ENCODE measurements at places on chromosomes 16 and 17.

DNA sequence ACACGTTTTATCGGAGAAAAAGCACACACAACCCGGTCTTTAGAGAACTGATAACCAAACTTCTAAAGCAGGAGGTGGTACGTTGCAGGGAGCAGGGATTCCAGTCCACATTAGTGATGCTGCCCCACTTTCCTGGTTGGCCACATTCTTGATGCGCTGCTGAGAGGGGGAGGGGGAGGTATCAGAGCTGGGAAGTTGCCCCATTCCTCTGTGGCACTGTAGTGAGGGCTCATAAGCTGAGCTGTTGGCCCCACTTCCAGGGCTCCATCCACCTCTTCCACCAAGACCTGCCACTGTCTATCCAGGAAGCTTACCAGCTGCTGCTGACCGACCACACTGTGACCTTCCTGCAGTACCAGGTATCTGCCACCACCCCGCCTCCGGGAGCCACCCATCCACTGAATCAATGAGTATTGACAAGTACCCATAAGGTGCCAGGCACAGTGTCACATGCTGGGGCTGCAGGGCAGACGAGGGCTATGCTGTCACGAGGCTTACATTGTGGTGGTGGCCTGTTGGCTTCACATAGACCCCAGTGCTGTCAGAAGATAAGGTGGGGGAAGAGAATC is 1.1 kb downstream of the TSEN54 start:
- no peak for DNase-seq

DNA sequence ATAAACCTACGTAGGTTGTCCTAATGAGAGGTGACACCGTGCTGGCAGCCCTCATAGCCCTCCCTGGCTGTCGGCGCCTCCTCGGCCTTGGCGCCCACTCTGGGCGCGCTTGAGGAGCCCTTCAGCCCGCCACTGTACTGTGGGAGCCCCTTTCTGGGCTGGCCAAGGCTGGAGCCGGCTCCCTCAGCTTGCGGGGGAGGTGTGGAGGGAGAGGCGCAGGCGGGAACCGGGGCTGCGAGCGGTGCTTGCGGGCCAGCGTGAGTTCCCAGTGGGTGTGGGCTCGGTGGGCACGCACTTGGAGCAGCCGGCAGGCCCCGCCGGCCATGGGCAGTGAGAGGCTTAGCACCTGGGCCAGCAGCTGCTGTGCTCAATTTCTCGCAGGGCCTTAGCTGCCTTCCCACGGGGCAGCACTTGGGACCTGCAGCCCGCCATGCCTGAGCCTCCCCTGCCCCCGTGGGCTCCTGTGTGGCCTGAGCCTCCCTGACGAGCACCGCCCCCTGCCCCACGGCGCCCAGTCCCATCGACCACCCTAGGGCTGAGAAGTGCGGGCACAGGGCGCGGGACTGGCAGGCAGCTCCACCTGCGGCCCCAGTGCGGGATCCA is 40.1 kb upstream of the AMZ2 start:
- no peak for DNase-seq

DNA sequence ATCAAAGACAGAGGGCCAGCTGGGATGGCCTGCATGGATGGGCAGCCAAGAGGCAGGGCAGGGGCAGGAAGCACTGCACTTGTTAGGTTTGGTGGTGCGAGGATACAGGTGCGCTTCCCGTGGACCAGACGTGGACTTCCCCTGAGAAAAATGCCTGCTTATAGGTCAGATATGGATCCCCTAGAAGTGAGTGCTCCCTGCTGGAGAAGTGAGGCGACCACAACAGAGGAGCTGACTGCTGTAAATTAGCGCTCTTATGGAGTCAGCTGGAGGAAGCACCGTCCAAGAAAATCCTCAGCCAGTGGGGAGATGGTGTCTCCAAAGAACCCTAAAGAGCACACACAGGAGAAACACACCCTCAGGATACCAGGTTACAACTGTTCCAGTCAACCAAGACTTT is 27.7 kb upstream of the CCDC182 start:
- no peak for DNase-seq

DNA sequence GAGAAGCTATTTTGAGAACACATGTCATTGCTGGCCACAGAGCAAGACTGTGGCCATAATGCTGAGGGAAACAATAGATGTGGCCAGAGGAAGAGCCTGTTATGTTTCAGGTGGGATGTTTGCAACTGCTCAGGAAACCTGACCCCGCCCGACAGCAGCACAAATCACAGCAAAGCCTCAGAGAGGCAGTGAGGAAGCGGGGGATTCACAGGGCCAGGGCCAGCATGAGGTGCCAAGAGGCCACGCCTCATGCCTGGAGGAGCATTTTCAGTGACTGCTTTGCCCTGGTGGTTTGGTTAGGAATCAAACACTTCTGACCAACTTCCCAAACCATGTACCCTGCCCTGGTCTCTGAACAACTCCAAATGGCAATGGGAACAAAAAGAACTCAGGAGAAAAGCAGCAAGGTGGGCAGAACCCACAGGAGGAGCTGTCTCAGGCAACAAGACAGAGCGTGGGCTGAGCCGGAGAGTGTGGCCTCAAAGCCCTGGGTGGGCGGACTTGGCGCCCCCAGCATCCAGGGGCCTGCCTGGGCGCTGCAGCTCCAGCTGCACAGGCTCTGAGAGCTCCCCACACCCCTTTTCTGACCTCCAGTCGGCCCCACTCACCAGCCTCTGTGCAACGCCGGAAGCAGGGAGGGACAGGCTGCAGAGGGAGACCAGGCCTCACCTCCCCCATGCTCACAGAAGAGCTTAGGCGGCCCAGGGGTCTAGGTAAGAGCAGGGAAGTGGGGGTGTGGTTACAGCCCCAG is 20.6 kb downstream of the HIC1 start:
- no peak for DNase-seq

DNA sequence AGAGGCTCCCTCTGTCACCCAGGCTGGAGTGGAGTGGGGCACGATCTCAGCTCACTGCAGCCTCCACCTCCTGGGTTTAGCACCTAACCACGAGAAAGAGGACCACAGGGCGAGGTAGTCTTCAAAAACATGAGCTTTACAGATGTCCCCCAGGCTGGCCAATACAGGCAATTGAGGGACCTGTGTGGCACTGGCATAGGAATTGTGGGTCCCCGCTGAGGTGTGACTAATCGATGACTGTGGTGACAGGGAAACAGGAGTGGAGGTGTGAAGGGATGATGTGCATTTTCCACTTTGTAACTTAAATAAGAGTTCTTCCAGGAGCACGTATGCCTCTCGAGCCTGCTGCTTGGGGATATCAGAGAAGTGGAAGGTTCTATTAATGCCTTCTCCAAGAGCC is 12.6 kb upstream of the ARHGAP17 start:
- DNase-seq: no peak

DNA sequence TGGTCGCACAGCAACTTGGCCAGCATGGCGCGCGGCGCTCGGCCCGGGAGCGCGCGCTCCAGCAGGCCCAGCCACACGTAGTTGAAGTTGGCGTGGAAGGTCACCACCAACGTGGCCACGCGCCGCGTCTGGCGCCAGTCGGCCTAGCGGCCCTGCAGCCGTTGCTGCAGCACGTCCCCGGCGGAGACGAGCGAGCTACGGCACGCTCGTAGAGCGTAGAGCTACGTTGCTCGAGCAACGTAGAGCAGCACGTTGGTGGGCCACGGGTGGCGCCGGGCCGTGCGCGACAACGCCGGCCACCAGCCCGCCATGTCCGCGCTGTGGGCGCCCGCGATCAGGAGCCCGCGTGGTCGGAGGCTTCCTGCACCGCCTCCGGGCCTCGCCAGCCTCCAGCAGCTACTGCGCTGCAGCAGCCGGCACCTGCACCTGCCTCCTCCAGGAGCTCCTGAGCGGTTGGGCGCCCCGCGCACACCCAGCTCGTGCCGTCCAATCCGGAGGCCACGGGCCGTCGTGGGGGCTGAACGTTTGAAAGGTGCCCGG is 13.4 kb upstream of the SULT1A1 start:
- DNase-seq: peak; percentile 83

All from COR-L47 (cell line).